ENCODE measurements at places on chromosomes 16 and 17. TPM values are rescaled to one million over a fixed set of nuclear protein-coding genes. Genes with fewer than 3 reads are reported as not detected.

DNA sequence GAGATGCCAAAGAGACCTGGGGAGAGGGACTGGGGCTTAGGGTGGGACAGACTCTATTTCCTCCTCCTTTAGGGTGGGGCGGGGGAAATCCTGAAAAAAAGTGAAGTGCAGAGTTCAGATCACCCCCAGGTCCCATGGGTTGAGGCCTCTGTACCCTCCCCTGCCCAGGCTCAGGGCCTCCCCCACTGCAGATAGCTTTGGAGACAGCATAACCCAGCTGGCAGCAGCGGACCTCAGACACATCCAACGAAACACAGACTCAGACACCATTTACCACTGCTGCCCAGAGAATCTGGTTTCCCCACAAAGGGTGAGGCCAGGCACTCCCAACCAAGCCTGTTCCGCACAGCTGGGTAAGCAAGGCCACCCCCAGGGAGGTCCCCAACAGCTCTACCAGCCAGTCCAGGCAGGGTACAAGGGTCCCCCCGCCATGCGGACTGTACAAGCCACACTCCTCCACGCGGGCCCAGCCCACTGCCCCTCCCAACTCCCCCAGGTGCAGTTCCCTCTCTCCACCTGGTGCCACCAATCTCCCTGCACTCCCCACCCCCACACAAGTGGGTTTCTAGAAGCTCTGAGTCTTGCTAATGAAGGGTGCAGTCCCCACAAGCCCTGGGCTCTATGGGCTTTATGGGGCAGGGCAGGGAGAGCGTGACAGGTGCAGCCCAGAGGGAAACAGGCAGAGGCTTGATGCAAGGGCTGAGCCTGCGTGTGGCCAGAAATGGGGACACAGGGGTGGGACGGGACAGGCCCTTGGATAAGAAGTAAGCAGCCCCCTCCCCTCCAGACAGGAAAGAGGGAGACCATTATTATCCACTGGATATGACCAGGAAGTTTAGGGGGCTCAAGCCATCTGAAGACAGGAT is 8.9 kb downstream of the RHBDF2 start:
- DNase-seq, result no peak

- no peak for DNase-seq
Measured at GRCh38 chr17:55453839-55454557, 32.4 kb upstream of the MMD start.

DNA sequence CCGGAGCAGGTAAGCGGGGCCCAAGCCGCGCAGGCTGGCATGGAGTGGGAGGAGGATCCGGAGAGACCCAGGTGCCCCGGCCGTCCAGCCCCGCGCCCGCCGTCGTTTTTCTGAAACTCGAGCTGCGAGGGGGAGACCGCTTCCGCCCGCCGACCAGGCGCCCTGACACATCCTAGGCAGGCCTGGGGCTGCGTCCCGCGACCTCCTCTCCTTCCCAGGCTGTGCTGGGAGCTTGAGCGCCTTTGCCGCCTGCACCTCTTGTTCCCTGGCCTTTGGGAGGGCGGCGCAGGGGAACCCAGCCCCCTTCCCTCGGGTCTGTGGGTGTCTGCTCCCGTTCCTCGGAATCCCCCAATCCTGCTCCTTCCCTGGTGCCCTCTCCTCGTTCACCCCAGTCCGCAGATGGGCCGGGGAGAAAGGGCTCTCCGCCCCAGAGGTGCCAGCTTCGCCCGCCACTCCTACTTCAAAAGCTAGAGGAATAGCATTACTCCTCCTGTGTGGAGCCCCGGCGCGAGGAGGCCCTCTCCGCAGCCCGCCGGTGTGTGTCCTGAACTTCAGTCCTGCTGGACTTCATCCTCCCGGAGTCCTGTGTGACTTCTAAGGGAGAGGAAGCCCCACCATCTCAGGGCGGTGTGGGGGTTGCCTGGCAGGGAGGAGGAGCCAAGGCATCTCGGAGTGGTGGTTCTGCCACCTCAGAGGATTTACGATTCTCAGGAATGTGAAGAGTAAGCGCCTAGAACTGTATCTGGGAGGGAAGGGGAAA is 1.0 kb downstream of the NHERF1 start:
- DNase-seq, result no peak

DNA sequence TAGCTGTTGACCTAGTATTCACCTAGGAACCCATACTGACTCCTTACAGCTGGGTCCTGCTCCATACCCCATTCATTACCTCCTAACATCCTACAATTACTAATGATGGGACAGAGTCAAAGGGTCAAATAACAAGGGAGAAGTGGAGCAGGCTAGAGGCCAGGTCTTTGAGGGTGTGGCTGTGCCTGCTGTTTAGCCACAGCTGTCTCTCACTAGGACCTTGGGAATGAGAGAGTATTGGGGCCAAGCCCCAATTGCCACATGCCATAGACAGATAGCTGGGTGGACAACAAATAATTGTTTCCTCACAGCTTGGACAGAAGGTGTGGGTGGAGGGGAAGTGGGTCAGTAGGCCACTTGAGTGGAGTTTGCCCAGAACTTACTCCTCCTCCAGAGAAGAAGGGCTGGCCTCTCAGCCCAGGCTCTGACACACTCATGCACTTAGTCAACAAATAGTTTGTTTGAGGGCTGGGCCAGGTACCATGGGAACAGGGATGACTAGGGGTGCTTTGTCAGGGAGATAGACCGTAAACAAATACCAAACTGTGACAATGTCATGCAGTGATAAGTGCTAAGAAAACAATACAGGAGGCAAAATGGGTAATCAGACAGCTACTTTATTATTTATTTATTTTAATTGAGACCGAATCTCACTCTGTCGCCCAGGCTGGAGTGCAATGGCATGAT is 10.2 kb upstream of the CENPT start:
- peak; percentile 91 for DNase-seq

- peak; percentile 62 for DNase-seq
Measured at GRCh38 chr16:11094075-11094856, 149.9 kb downstream of the CLEC16A start.

DNA sequence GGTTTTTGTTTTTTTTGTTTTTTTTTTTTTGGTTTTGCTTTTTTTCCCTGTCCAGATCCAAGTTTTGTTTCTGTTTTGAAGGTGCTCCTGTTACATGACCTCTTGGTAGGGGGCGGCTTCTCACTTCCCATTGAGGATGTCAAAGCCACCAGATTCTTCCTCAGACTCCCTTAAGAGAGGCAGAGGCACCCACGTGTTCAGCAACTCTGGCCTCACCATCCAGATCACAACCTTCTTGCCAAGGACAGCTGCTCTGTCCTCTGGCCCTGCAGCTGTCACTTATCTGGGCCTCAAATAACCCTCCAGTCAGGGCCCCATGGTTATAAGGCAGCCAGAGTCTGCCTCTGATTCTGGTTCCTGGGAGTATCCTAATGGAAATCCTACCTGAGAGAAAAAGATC is 208.5 kb downstream of the STX8 start:
- DNase-seq, result no peak

DNA sequence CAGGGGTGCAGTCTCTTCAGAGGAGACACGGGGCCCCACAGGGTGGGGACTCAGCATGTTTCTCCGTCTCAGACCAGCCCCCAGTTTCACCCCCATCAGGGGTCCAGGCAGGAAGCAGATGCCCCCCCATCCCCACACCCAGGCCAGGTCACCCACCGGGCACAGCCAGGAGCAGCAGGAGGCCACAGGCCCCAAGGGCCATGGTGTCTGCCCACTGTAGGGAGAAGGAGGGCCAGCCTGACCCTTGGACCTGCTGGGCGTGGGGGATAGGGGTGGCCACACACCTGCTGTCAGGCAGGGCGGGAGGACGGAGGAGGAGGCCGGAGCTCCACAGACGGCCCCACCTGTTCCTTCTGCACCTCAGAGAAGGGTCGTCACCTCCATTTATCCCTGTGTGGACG is at the start of gene TPSG1:
TSS of gene TPSG1 (minus strand) at position 218 of the 401 bp plus-strand sequence. CDS start at position 202, 16 bp downstream.
- DNase-seq, result no peak

Gene MEIOC
- total RNA-seq, result 0.02 TPM

DNA sequence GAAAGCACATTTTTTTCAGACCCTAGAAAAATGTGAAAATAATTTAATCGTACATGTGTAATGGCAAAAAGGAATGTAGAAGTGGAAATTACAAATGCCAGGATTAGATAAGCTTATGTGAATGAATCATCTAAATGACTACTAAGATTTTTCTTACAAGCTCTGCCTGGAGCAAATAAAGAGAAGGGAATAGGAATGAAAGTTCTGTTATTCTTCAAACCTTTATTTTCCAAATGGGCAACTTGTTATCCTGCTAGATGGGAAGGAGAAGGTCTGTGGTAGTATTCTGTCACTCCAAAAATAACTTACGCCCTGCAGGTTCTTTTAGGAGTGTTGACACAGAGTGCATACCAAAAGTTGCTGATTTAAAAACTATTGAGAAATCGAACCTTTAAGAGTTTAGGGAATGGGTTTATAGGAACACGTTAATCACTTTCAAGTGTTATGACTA is 9.7 kb downstream of the CTCF start:
- DNase-seq, result no peak

DNA sequence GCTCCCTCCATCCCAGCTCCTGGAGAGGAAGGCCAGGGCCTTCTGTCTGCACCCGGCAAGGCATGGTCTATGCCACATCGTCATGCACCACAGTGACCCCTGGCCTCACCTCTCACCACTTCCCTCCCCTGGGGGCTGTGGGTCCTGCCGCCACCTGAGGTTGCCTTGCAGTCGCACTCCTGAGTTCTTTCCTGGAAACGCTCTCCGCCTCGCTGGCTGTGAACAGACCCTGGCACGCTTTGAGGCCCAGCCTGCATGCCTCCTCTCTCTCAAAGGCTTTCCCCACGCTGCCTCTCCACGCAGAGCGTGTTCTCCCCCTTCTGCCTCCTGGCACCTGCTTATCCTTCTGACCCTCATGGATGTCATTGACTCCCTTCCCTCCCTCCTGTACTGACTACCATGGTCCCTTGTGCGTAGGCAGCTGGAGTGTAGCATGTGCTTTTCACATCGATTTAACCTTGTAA is 45.4 kb downstream of the SEC14L1 start:
- no peak for DNase-seq

GRCh38 chr17:41486809-41487530 is 2.7 kb downstream of the KRT36 start:
- no peak for DNase-seq

DNA sequence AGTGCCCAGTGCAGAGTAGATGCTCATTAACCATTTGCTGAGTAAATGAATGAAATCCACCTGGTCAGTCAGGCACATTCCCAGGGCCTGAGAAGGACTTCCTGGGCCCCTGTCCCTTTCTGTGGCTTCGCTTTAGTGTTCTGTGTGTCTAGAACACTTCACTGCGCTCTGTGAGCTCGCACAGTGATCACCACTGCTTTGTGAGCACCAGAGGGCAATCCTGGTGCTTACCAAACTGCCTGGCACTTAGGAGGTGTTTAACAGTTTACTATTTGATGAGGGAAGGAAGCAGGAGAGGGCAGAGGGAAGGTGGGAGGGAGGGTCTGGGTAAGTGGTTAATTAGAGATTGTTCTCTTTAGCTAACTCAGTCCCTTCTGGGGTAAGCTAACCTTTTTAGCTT is 26.2 kb downstream of the SALL1 start:
- DNase-seq, result no peak

DNA sequence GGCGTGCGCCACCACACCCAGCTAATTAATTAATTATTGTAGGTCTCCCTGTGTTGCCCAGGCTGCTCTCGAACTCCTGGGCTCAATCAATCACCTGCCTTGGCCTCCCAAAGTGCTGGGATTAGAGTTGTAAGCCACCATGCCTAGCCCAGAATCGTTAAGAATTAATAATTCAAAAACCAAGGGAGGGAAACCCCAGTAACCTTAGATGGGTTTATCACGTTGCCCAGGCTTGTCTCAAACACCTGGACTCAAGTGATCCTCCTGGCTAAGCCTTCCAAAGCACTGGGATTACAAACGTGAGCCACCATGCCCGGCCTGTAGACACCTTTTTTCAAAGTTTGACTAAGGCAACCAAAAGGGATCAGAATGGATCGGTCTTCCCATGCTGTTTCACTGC is 21.6 kb downstream of the CD300LF start:
- no peak for DNase-seq

Gene RCVRN
- not detected for total RNA-seq

- peak; percentile 73 for DNase-seq
Measured at GRCh38 chr16:4852221-4852872, 5.1 kb downstream of the UBN1 start.

Gene NXPH3
- 0.06 TPM for total RNA-seq

DNA sequence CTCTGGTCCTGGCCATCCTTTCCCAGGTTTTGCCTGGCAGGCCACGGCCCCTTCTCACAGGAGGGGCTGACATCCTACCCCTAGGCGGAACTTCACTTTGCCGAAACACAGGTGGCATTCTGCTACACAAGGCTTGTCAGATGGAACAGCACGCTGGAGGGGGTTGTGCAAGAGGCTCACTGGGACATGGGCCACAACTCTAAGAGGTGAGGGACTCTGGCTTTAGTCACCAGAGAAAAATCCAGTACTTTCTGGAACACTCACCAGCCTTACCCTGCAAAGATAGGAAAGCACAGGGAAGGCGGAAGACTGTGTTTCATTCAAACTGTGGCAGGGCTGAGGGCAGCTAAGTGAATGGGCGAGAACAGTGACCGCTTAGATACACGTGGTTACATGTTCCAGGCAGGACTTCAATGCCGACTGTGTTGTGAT is 18.3 kb downstream of the CDC42EP4 start:
- peak; percentile 30 for DNase-seq

DNA sequence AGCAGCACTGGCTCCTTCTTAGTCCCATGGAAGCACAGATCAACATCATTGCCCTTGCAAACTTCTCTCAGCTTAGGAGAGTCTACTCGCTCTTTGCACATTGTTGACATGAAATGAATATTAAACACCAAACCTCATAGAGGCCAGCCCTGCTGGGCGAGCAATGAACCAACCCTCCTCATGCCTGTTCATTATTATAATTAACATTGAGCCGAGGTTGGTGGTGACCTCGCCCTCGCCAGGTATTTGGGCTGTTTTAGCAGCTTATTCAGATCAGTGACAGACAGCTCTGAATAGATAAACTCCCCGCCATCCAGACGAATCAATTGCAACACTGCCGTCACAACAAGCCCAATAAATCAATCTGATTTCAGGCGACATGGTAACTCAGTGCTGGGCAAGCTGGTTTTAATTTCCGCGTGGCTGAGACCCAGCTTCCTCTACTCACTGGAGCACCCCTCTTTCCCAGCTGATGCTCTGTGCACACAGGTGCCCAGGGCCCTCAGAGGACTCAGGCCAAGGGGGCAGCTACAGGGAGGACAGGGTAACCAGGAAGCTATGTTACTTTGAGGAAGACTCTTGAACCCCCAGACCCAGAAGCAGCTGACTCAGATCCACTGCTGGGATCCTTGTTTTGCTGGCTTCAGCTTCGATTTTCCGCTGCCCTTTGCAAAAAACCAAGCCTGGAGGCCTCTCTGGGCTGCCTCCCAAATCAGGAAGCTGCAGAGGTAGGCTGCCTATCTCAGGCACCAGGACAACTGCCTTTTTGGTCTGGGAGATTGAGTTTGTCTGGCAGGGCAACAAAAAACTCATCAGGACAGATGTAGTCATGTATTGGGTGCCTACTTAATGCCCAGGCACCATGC is 10.7 kb upstream of the SEZ6 start:
- DNase-seq, result no peak

- peak; percentile 11 for DNase-seq
Measured at GRCh38 chr17:5585836-5586521, 1.7 kb upstream of the NLRP1 start.
